ENCODE measurements at places on chromosomes 1 and 21.

- DNase-seq = no peak
Measured at GRCh38 chr1:206110820-206111219, 6.4 kb downstream of the AVPR1B start.

DNA sequence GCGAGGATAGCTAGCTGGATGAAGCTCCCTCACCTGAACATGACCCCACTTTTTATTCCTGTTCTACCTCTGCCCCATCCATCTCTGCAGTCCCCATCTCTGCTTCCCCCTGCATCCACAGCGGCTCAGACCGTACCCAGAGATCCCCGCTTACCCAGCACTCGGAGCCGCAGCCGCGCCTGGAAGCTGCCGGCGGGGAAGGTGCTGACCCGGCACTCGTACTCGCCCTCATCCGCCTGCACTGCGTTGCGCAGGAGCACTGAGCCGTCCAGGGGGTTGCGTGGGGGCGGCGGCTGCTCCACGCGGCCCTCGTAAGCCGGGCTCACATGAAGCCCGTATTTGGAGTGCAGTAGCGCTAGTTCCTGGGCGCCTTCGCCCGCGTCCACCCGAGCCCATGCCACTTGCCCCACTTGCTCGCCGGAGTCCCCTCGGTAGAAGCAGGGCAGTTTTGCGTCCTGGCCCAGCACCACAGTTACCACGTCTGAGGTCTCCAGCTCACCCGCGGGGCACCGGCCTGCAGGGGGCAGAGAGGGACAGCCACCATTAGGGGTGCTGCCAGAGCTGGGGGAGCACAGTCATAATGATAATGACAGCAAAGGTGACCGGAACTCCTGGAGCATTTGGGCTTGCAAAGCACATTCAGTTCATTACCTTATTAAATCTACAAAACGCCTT, 9.8 kb downstream of the NECTIN4 start:
- DNase-seq = no peak

DNA sequence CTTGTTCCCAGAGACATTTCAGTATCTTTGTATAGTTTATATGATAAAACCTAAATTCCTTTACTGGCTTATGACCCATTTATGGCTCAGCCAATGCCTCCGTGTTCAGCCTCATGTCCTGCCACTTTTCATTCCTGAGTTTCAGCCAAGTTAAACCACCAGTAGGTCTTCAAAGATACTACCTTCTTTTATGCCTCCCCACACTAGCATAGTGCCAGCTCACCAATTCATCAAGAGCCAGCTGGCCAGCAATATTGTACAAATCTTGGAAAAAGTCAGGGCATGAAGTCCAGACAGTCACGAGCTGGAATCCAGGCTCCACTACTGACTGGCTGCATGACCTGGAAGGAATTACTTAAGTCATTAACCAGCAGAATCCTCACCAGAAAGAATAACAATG, 446.0 kb downstream of the GPATCH2 start:
- no peak for DNase-seq

DNA sequence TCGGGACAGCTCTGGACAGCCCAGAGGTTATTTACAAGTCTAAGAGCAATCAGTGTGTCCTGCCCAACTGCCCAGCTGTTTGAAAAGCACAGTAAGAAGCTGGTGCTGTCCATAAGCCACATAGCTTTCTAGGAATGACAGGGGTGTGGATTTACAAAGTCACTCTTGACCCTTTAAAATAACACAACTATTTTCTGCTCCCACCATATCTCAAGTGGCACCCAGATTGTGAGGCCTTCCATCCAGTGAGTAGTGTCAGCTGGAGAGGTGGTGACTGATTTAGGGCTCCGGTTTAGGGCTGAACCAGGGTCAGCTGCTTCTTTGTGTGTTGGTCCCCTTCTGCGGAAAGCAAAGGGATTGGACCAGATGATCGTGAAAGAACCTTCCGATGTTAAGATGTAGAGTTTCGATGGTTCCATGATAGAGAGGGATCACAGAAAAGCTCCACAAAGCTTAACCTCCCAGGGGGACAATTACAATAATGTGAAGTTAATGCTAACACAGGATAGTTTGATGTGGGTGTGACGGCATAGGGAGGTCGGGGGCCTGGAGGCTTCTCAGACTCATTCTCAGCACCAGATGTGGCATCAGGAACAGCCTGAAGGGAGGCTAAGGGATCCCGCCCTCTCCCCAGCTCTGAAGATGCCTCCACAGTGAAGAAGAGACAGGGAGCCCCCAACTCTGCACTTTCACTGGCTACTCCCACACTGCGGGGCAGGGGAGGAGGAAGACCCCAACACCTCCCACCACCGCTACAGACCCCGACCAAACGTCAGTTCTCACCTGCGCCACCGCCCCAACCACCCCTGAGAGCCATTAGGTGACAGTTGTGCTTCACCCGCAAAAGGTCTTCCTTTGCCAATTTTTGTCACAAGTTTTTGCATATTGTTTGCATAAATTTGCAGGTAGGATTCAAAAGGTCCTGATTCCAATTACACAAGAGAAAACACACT, 40.6 kb downstream of the LRRC3 start:
- no peak for DNase-seq

GRCh38 chr21:43749651-43750262, 26.4 kb downstream of the CSTB start:
- DNase-seq = no peak

DNA sequence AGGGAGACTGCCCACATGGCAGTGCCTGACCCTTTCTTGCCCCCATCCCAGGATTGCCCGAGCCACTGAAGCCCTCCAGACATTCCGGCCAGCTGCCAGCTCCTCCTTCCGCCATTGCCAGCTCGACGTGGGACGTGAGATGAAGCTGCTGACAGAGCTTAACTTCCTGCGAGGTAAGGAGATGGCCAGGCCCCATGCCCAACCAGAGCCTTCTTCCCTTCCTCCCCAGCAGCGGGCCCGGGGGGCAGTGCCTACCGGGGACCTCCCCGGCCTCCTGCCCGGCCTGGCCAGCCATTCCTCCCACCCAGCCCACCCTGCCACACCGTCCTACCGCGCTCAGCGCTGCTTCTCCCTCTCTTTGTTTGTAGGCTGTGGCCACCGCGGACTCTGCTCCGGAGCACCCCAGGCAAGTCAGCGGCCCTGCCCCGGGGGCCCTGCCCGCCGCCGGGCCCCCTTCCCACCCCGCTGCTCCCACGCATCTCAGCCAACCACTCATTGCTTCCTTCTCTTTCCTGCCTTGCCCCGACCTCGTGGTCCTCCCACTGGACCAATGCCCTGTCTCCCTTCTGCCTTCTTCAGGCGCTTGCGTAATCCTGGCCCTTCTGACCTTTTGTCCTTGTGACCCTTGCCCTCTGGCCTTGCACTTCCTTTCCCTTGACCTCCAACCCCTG, 4.9 kb downstream of the TRIM46 start:
- DNase-seq = no peak

- no peak for DNase-seq
Measured at GRCh38 chr1:21763694-21764419, 19.1 kb downstream of the USP48 start.

DNA sequence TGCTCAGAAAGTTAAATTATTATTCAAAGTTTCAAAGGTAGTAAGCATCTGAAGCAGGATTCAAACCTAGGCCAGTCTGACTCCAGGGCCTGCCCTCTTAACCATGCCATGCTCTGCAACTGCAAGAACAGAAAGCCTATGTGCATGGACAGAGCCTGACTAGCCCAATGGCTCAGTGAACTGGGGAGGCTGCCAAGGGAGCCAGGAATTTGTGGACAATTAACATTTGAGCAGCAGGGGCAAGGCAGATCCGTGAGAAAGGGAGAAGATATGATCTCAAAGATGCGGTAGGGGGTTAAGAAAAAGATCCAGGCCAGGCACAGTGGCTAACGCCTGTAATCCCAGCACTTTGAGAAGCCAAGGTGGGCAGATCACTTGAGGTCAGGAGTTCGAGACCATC, 6.5 kb upstream of the ATP1A4 start:
- no peak for DNase-seq

DNA sequence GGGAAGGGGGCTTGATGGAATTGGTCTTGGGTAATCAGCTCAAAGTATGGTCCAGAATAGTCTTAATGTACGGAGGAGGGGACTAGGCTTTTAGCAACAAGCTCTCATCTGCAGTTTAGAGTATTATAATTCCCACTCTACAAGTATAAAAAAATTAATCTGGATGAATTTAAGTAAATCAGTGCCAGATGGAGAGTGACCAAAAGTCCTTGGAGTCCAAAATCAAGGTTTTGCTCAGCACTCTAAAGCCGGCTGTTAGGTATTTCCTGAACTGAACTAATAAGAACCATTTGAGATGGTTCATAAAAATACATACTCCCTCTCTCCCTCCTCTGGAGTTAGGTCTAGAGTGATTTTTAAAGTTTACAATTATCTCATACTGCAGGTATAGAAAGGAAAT, 23.7 kb downstream of the GLUL start:
- DNase-seq = no peak

Data from NCI-H226 (cell line).